ENCODE measurements at places on chromosomes 16 and 17.
A peak's percentile ranks its signal among the peaks of the same experiment; 100 is the strongest.

DNA sequence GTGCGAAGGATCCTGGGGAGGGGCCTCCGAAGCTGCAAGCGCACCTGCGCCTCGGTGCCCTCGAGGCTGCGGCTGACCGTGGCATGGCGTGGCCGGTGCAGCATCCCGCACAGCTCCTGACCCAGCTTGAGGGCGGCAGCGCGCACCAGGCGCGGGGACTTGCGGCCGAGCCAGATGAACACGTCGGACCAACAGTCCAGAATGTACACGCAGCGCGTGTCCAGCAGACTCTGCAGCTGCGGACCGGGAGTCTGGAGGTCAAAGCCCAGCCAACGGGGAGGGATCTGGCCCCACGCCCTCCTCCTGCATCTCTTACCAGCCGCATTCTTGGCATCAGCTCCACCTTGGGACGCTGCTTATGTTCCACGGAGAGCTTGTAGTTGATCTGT lies 10.9 kb downstream of the FLII start:
- no peak for DNase-seq

DNA sequence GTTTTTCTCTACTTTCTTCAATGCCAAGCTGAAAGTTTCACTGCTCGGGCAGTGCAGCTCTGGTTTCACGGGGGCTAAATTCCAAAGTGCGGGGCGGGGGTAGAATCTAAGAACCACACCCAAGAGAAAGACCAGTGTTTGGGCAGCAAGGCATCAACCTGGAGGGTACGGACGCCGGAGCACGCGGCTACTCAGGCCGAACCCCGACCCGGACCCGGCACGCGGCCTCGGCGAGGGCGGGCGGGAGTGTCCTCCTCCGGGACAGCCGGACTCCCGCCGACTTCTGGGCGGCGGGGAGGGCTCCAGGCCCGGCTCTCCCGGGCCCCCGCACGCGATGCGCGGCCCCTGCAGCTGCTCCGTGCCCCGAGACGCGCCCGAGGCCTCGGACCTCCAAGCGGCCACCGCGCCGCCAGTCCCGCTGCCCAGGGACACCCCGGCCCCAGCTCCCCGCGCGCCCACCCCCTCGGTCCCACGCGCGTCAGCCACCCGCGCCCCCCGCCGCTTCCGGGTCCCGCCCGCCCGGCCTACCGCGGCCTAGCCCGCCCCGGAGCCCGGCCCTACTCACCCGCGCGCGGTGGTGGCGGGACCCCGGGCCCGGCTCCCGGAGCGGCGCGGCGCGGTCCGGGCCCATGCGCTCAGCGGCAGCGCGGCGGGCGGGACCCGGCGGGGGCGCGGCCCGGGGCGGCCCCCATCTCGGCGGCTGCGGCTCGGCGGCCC lies 561 bp downstream of the AXIN1 start:
- DNase-seq = peak; percentile 50

DNA sequence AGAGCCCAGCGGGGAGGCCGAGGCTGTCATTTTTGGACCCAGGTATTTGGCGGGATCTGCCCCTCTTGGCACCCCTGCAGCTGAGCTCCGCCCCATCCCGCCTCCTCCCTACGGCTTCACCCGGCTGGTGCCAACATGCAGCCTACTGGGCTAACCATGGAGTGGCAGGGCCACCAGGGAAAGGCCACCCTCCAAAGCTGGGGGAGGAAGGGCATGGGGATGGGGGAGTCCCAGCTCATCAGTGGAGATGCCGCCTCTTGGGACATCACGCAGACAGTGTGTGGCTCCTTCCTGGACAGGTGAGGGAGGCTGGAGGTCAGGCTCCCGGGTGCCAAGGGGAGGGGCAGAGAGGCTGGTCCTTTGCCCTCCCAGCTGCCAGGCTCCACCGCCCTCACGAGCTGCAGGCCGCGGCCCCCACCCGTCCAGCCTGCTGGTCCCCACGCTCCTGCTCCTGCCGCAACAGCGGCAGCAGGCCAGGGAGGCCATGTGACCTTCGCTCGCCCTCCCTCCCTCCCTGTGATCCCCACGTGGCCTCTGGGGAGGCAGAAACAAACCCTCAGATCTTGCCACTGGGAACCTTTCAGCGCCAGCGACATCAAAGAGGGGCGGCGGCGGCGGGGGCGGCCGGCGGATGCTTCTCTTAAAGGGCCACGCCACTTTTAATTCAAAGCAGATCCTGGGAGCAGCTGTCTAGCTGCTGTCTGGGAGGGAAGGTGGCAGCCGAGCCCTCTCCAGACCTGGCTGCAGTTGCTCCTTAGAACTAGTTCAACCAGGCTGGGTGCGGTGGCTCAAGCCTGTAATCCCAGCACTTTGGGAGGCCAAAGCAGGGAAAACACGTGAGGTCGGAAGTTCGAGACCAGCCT lies 6.8 kb upstream of the NOTUM start:
- DNase-seq = peak; percentile 89

GRCh38 chr16:2008631-2009163 lies 924 bp downstream of the ZNF598 start:
- no peak for DNase-seq

DNA sequence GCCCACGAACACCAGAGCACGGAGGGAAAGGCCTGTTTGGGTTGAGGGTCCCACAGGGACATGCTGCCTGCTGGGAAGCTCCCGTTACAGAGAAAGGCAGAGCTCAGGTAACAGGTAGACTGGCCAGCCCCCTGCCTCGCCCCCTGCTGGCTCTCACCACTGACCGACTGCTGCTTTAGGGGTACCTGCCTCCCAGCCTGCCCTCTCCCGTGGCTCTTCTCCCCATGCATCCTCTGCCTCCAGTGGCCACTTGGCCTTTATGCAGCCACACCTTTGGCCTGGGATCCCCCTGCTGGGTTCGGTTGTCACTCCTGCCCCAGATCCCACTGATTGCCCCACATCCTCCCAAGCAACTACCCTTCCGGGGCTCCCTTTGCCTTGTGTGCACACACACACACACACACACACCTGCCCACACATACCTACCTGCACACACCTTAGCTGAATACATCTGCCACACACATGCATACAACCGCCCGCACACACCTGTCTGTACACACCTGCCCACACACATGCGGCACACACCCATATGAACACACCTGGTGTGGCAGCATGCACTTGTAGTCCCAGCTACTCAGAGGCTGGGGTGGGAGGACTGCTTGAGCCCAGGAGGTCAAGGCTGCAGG lies 7.1 kb downstream of the MCRIP1 start:
- DNase-seq = no peak

DNA sequence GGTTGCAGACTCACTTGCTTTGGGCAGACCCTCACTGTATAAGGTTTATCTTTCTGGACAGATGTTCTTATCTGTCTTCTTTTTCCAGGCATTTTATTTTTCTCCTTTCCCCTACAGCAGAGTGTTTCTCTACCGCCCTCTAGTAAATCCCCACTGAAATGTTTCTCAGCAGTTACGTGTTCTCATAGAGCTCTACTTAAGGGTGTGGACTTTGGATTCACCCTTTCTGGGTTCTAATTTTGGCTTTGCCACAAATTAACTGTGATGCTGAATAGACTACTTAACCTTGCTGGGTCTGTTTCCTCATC lies 2.0 kb downstream of the ADAT1 start:
- DNase-seq = no peak

DNA sequence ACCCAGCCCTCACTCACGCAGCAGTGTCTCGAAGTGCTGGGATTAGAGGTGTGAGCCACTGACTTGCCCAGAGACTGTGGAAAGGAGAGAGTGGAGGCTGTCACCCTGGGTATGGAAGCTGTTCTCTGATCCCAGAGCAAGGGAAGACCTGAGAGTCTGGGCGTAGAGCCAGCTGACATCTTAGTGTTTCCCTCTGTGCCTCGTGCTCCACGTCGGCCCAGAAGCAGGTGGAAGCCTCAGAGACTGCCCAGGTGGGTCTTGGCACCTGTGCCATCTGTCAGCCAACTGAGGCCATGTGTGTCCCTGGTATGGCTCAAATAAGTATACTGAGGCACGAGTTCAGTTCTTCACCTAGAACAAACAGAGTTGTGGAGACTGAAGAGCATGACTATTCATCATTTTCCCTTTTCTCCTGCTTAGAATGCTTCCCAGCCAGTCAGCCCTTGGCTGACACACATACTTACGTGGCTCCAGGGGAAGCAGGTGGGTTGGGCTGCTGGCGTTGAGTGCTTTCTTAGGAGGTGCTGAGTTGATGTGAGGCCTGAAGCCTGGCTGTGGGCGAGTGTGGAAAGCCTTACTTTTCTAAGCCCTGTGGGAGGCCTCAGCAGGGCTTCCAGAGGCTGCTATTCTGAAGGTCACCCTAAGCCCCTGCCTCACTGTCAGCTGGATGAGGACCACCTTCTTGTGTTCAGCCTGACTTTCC lies 8.1 kb downstream of the CTRL start:
- no peak for DNase-seq

DNA sequence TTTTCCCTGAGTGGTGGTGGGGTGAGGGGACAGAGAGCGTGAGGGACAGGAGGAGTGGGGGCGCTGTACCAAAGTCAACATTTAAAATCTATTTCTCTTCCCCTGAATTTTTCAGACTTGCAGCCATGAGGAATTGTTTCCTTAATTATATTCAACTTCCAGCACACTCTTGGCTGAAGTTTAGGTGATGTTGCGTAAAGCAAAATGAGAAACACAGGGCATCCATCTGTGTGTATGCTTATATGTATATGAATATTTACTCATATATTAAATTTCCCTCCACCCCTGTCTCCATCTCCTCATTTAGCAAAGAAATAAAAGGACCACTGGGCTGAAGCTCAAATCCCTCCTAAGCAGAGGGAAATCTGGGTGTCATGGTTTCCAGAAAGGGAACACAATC lies 218.1 kb downstream of the XYLT1 start:
- DNase-seq = no peak

DNA sequence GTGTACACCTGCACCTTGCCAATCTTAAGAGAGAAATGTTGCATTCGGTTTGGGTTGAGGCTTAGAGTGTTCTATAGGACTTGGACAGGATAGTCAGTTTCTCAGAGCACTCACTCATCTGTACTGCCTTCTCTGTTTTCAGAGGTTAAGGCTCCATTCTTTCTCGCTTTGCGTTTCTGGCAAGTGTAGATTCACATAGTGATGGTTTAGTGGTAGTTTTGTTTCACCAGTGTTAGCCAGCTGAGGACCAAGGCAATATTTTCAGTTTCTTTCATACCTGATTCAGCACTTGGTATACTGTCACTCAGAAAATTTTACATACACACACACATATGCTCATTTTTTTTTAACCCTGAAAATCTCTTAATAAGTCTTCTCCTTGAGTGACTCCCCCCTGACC lies 1.3 kb downstream of the ATXN1L start:
- no peak for DNase-seq

DNA sequence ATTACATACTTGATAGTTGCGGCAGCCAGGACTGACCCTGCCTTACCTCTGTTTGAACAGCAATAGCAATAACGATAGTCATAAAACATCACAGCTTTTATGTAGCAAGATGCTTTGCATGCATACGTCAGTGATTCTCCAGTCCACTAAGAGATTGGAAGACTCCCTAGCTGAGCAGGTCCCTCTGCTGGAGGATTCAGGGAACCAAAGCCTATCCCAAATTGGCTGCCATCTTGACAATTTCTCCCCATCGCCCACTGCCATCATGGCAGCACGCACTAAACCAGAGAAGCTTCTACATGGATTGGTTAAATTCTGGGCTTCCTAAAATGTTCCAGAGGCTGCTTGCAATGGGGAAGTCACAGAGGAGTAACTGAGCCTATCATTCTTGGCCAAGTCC lies 360.6 kb upstream of the XYLT1 start:
- no peak for DNase-seq

GRCh38 chr17:17494870-17495535 lies 1.2 kb downstream of the RASD1 start:
- DNase-seq = peak; percentile 62

- no peak for DNase-seq
These were observed 113.7 kb upstream of the RBFOX1 start for GRCh38 chr16:7218936-7219335.

DNA sequence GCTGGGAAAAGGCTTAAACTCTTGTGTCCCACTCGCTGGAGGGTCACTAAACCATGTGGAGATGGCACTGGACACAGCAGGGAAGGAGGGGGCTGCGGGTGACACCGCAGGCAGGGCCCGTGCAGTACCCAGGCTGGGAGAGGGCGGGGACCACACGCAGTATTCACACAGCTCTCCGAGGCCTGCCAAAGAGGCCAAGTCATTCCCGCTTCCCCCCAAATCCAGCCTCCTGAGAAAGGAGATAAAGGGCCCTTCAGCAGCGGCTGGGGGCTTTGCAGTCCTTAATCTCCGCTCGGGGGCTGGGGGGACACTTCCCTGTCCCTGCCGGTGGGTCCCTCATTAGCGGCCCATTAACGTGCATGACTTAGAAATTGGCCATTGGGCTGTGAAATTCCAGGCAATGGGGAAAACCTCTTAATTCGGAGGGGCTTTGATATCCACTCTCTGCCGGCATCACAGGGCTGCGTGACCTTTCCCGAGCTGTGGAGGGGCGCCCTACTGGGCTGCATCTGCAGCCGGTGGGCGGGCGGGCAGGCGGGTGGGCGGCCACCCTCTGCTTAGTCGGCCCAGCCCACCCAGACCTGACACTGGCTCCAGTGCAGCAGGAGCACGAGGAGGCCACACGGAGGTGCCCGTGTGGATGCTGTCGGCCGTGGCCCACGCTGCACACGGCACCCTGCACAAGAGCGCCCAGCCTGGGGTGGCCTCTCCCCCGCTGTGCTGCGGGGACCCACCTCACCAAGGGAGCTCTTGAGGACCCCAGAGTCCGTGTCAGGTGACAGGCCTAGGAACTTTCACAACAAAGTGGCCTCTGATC lies 2.6 kb upstream of the SLC38A8 start:
- no peak for DNase-seq

GRCh38 chr17:56661906-56662305 lies 68.4 kb downstream of the NOG start:
- DNase-seq = no peak

DNA sequence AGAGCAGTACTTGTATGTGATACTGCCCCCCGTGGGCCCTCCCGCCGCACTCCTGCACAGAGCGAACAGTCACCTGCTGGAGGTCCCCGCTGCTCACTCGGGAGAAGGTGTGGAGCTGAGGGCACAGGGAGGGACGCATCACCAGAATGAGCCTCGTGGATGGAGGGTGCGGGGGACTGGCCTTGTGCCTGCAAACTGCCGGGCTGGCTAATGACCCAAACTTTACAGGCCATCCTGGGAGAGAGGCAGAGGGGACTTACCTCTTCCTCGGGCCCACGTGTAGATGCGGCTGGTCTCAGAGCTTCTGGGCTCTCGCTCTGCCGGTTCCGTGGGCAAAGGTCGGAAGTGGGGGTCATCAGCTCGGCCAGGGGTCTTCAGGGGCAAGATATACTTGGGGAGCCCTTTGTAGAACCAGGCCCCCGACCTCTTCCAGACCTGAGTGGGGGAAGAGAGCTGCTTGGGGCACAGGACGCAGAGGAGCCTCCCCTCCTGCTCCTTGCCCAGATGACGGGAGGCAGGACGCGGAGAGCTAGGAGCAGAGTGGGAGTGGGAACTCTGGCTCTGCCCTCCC lies 65.5 kb upstream of the DOC2B start:
- no peak for DNase-seq

DNA sequence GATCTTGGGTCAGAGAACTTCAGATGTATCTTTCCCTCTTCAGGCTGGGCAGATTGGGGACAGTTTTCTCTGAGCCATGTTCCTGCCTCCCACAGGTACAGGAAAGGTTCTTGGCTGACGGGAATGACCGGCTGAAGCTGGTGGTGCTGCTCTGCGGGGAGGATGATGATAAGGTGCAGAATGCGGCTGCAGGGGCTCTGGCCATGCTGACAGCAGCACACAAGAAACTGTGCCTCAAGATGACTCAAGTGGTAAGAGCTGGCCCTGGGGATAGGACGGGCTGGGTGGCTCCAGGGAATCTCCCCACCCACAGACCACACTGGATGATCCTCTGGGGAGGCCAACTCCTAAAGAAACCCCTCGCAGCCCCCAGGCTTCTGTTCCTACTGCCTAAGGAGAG lies 10.9 kb downstream of the SLC35G3 start:
- DNase-seq = no peak
